NCI-H524 (cell line): ENCODE measurements at places on chromosomes 3 and 15.

GRCh38 chr3:42036483-42036823 lies 54.7 kb upstream of the TRAK1 start:
- no peak for DNase-seq

DNA sequence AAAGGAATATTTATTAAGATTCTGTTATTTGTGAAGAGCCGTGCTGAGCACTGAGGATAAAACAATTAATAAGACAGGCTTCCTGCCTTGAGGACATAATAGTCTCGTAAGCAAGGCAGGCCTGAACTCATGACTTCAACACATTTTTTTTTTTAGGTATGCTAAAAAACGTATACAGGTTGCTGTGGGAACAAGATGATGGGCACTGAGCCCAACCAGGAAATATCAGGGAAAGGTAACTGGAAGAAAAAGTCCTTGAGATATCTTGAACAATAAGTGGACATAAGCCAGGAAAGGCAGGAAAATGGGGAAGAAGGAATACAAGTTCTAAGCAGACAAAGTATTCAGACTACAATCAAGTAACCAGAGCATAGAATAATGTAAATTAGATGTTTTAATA lies 26.1 kb downstream of the CERS3 start:
- DNase-seq, result no peak

DNA sequence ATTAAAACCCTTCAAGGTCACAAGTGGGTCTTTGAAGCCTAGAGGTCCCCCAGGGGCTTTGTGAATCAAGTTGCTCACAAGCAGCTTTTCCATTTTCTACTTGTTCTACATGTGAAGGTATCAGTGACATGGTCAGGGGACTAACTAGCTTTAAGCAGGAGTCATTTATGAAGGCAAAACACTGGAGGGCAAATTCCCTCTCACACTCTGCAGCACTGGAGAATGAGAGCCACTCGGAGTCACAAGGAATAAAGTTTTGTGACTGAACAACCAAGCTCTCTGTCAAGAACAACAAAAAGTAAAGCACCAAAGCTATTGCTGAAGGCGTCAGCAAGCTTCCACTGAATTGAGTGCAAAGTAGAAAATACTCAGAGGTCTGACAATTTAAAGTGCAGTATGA lies 609.0 kb downstream of the EDEM1 start:
- DNase-seq, result no peak

DNA sequence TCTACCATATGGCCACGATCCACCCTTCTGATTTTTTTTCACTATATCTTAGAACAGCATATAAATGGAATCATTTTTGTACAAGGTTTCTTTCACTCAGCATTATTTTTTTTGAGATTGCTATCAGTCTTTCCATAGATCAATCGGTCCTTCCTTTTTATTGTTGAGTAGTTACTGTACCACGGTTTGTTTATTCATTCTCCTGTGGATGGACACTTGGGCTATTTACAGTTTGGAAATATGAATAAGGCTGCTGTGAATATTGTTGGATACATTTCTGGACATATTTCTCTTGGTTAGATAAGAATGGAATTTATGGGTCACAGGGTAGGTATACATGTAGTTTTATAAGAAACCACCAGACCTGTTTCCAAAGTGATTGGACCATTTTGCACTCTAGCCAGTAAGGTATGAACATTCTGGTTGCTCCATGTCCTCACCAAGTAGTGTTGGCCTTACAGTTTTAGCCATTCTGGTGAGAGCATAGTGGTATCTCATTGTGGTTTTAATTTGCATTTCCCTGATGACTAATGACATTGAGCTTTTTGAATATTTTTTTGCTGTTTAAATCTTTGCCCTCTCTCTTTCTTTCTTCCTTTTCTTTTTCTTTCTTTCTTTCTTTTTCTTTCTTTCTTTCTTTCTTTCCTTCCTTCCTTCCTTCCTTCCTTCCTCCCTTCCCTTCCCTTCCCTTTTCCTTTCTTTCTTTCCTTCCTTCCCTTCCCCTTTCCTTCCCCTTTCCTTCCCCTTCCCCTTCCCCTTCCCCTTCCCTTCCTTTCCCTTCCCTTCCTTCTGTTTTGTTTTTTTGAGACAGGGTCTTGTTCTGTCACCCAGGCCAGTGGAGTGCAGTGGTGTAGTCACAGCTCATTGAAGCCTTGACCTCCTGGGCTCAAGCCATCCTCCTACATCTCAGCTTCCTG lies 49.2 kb downstream of the LRRK1 start:
- no peak for DNase-seq
